ENCODE measurements at places on chromosomes 2 and 18.

DNA sequence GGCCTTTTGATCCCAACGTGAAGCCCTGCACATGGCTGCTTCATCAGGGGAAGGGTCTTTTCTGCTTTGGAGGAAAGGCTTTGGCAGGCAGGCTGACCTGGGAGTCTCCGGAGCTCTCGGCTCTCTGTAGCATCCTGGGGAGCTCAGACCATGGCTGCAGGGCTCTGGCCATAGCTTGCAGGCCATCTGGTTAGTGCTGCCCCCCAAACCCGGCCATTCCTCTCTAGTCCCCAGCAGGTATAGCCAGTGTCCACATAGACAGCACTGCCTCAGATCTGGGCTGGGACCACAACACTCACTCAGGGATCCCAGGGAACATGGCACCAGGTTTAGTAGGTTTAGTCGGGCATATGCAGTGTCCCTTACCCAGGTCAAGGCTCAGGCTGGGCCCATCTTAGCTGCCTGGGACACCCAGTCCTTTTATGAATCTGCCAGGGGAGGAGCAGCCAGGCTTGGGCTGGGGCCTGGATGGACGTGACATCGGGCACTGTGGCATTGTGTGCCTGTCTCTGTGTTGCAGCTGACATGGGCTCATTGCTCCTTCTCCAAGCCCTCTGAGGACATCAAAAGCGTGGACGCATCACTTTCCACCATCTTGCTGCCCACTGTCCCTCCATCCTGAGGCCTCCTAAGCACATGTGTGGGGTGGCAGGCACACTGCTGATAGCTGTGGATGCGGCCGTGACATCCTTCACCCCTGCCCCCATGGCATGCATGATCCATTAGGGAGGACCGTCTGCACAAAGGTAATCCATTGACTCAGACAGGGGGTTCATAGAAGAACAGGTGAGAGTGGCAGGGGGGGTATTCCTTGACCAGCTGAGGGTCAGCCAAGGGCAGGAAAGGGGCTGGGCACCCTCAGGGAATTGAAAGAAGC lies 19.2 kb upstream of the GPR35 start:
- DNase-seq, result no peak

- DNase-seq, result no peak
Measured at GRCh38 chr18:23057096-23057495, 78.2 kb upstream of the CABLES1 start.

DNA sequence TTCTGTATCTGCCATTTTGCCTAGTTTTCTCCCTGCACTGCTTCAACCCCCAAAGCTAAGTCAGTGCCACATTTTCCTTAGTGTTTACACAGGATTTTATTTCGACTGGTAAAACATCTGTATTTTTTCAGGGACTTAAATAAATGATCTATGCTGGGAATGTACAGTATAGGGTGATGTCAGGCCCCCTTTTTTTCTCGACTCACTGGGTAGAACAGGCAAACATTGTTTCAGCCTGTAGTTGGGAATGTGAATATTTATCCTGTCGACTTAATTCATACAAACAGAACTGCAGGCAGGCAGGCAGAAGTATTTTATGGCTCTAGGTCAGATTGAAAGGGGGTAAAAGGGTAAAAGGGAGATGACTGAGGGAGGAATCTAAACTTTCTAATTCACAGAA lies 123.5 kb upstream of the ZFP36L2 start:
- DNase-seq, result no peak

GRCh38 chr2:216880509-216881184 lies 20.8 kb upstream of the TNP1 start:
- no peak for DNase-seq

- DNase-seq, result no peak
Measured at GRCh38 chr2:118847762-118848172, 319 bp upstream of the EN1 start.

- no peak for DNase-seq
Measured at GRCh38 chr2:98123286-98123685, 36.3 kb downstream of the VWA3B start.

DNA sequence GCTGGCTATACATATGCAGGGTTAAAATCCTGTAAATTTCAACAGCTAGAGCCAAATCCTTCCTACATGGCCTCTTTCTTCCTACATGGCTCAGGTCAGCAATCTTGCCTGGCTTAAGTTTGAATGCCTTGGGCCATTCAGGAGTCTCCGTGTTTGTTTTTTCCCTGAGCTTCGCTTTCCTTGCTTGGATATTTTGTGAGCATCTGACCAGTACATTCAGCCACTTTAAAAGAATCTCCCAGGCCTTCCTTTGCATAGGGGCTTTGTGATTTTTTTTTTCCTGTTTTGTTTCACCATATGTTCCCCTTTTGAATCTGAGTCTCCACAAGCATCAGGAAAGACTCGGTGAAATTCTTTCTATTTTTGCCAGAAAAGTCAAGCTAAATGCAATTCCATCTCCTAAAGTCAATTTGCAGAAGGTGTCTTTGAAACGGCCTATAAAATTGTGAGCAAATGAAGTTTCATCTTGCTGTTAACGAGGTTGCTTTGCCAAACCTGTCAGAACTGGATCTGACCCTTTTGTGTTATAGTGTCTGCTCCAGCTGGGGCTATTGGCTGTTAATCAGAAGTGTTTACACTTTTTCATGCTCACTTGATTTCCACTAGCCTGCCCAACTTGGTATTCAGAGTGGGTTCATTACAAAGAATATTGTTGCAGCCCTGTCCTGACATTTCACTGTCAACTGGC lies 256.9 kb downstream of the DCC start:
- no peak for DNase-seq

GRCh38 chr2:101002562-101003277 lies 631 bp downstream of the RPL31 start:
- no peak for DNase-seq

GRCh38 chr18:63523660-63524059 lies 18.5 kb upstream of the SERPINB12 start:
- no peak for DNase-seq

DNA sequence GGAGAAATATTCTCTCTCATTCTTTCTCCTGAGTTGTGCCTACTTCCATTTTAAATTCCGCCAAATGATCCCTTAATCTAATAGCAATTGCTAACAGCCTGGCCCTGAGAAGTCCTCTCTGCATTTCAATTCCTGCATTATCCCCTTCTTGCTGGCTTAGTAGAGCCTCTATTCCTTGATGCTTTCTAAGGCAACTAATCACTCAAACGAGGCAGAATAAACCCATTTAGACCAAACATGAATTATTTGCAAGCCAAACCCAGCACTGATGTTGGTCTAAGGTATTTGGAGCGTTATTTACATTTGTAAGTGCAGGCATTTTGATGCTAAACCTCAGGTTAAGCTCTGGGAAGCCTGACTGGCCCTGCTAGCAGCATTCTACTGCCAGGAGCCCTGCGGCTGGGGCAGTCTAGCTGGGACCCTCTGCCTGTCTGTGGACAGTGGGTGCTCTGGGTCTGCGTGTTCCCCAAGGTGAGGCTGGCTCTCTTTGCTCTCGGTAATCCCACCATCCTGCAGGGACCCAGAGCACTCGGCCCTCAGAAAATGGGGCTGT lies 173.1 kb upstream of the HS6ST1 start:
- DNase-seq, result no peak

DNA sequence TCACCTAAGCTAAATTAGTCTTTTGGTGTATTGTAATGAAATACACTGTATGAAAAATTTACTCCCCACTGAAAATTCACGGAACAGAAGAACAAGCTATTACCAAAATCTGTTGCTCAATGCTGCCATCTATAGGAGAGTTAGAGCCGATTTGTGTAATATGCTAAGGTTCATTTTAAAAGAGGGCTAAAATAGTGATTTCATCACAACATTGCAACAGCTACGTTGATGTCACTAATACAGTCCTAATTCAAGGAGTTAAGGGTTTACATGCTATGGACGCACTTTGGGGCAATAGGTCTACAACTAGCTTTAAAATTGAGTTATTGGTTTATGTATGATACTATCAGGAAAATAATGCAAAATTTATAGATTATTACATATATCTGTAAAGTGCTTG lies 3.0 kb upstream of the IRS1 start:
- peak; percentile 79 for DNase-seq

- DNase-seq, result no peak
Measured at GRCh38 chr2:241859017-241859435, 332 bp upstream of the PDCD1 start.

Measured in CD4-positive, alpha-beta T cell treated with Interleukin-12 subunit alpha and Interleukin-12 subunit beta, for 1 hour (primary cell).